ENCODE measurements at places on chromosomes 12 and 14. TPM values are rescaled to one million over a fixed set of nuclear protein-coding genes. Genes with fewer than 3 reads are reported as not detected.
A peak's percentile ranks its signal among the peaks of the same experiment; 100 is the strongest.

- H3K36me3 ChIP-seq, result no peaks in the 10 kb centered on the region
- H3K4me1 ChIP-seq, result no peaks in the 10 kb centered on the region
- H3K27ac ChIP-seq, result no peak overlapping the region
- H3K27me3 ChIP-seq, result no peaks in the 10 kb centered on the region
- no peak for DNase-seq
- no peak overlapping the region for H3K4me3 ChIP-seq
Measured at GRCh38 chr14:99968191-99968920, 96.9 kb upstream of the EVL start.

- no peaks in the 10 kb centered on the region for H3K36me3 ChIP-seq
- no peaks in the 10 kb centered on the region for H3K27me3 ChIP-seq
- no peak for DNase-seq
- no peak overlapping the region for H3K27ac ChIP-seq
- H3K4me1 ChIP-seq, result no peaks in the 10 kb centered on the region
- no peak overlapping the region for H3K4me3 ChIP-seq
Measured at GRCh38 chr14:42145766-42146165, 539.1 kb downstream of the LRFN5 start.

- H3K4me3 ChIP-seq, result no peak overlapping the region
- H3K27me3 ChIP-seq, result no peaks in the 10 kb centered on the region
- H3K4me1 ChIP-seq, result no peaks in the 10 kb centered on the region
- DNase-seq, result peak; percentile 50
- H3K27ac ChIP-seq, result no peak overlapping the region
- H3K36me3 ChIP-seq, result no peaks in the 10 kb centered on the region
Measured at GRCh38 chr14:50371546-50371945, 25.1 kb downstream of the CDKL1 start.

DNA sequence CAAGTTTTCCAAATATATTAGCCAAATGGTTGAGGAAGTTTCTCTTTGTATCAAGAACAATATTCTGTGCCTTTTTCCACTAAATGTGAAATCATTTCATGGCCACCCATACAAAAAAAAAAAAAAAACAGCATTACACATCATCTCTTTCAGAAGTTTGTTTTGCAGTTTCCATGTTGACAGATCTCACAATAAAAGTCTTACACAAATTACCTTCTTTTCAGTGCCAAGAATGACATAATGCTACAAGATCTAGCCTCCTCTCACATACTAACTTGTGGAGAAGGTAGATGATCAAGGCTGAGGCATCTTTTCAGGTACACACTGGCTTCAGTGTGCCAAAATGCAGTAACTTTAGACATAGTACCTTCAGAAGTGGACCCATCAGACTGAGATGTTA, 35.3 kb downstream of the PRKD1 start:
- no peaks in the 10 kb centered on the region for H3K27me3 ChIP-seq
- H3K36me3 ChIP-seq, result no peaks in the 10 kb centered on the region
- H3K4me1 ChIP-seq, result no peaks in the 10 kb centered on the region
- no peak overlapping the region for H3K27ac ChIP-seq
- DNase-seq, result no peak

DNA sequence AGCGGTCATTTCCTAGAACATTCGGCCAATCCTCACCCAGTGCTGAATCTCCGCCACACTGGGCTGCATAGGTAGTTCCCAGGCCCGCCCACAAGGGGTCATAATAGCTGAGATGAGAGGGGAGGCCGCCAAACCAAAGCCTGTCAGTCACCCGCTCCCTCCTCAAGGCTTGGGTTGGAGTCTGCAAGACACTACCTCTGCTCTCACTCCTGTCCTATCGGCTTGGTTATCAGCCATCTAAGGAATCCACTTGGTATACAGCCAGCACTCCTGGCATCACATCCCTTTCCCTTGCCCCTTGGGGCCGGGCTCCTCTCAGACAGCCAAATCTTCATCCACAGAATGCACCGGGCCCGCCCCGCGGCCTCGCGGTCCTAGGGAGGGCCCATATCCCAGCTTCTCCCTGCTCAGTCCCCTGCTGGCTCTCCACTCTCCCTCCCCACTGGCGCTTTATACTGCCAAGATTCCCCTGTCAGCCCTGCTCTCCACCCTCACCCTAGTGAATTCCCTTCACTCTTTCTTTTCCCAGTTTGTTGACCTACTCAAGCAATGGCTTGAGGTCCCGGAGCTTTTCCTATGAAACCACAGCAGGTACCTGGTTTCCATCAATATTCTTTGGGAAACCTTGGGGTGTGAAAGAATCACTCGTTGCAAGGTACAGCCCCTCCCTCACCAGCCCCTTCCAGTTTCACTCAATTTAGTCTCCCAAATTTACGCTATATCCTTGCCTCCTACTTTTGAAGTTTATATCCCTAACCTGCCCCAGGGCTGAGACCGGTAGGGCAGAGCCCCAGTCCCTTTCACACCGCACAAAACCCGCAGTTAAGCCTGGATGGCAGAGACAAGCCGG, 1.4 kb downstream of the IFFO1 start:
- H3K27me3 ChIP-seq, result no peaks in the 10 kb centered on the region
- H3K36me3 ChIP-seq, result peaks cover 31% of the 10 kb centered on the region
- peaks cover 58% of the 10 kb centered on the region for H3K4me1 ChIP-seq
- peak overlapping the region; percentile 77 for H3K27ac ChIP-seq
- H3K4me3 ChIP-seq, result peak overlapping the region; percentile 85
- peak; percentile 83 for DNase-seq

DNA sequence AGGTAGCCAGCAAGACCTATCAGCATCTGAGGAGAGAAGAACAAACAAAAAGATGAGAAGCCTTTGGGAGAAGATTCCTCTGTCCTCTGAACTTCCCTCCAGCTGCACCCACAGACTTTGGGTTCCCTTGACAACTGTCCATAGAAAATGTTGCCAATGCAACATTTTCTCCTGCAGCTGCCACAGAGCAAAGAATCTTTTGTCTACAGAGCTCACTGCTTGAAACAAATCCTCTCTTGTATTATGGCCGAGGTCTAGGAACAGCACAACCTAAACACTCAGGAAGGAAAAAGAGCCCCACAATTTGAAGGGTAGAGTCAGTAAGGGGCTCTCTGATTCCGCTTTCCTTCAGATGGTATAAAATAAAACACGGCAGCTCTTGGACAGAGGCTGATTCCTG, 14.3 kb downstream of the POMT2 start:
- H3K4me1 ChIP-seq, result peaks cover 9% of the 10 kb centered on the region
- DNase-seq, result no peak
- no peaks in the 10 kb centered on the region for H3K27me3 ChIP-seq
- H3K4me3 ChIP-seq, result no peak overlapping the region
- no peaks in the 10 kb centered on the region for H3K36me3 ChIP-seq
- H3K27ac ChIP-seq, result no peak overlapping the region

DNA sequence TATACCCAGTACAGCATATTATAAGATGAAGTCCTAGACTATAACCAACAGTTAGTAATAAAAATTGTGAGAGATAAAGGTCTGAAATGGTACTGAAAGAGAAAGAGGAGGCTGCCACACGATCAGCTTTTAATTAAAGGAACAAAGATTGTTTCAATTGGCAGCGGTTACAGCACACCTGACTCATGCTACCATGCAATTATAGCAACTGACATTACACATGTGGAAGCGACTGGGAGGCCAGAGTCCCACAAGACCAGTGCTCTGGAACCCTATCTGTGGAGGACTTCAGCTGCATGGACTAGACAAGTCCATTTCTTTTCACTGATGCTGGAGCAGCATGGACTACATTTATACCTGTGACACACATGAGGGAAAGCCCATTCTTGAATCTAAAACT, 55.2 kb downstream of the SEL1L start:
- no peak for DNase-seq
- H3K27ac ChIP-seq, result no peak overlapping the region
- H3K4me3 ChIP-seq, result no peak overlapping the region
- peaks cover 26% of the 10 kb centered on the region for H3K36me3 ChIP-seq
- H3K27me3 ChIP-seq, result no peaks in the 10 kb centered on the region

- H3K4me1 ChIP-seq, result no peaks in the 10 kb centered on the region
- no peak for DNase-seq
- H3K27me3 ChIP-seq, result no peaks in the 10 kb centered on the region
- no peak overlapping the region for H3K4me3 ChIP-seq
- H3K27ac ChIP-seq, result no peak overlapping the region
Measured at GRCh38 chr12:42799966-42800365, 210.4 kb upstream of the PRICKLE1 start.

- H3K36me3 ChIP-seq, result no peaks in the 10 kb centered on the region
- no peak for DNase-seq
- no peak overlapping the region for H3K27ac ChIP-seq
- H3K27me3 ChIP-seq, result no peaks in the 10 kb centered on the region
- H3K4me1 ChIP-seq, result peaks cover 6% of the 10 kb centered on the region
Measured at GRCh38 chr12:49358483-49359141, 8.7 kb upstream of the SPATS2 start.

Gene PTCSC3
- not detected for total RNA-seq
